Substantia nigra (tissue), 51 donors: ENCODE measurements at places on chromosomes 6 and 20.

DNA sequence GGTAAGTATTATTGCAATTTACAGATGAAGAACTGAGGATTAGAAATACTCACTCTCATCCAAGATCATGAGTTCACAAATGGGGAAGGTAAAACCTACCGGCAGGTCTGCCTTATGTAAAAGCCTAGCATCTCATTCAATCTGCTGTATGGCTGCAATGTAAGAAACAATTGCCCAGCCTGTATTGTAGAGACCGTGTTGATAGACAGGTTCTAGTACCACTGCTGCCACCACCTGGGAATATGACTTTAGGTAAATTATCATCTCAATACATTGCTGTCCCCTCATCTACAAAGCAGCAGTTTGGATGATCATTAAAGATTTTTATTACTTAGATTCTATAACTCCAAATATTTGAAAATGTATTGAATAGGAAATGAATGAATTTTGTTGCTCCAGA, 23.3 kb upstream of the ARHGAP18 start:
- DNase-seq = no peak

DNA sequence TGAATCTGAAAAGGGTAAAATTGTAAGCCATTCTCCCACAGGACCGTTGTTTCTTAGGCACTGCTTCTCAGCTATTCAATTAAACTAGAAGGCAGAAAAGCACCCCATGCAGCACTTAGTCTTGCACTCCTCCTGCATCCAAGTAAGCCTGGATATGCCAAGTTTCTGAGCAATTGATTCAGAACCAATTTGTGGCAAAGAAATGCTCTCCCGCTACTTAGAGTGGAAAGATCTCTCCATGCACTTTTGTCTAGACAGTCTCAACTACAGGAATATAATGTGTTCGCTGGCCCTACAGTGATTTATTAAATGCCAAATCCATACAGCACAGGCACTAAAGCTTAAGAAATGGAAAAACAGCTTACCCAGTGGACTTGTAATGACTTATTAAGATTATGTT, 338.5 kb downstream of the HACE1 start:
- DNase-seq = no peak

GRCh38 chr20:23003881-23004460, 31.1 kb upstream of the SSTR4 start:
- no peak for DNase-seq

DNA sequence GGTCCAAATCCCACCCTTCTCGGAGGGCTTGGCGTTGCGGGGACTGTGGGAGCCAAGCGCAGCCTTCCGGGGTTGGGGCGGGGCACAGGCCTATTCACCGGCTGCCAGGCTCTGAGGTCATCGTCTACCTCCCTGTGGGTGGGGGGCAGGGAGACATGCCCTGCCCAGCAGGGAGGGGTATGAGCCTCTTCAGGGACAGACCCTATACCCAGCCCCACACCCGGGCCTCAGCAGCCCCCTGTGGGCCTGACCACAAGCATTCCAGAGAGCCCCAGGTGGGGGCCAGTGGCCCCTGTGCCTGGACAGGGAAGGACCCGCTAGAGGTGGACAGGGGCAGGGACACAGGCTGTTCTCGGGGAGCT, 11.6 kb downstream of the LAMA5 start:
- no peak for DNase-seq

- no peak for DNase-seq
Observed at GRCh38 chr6:25027221-25027916, 91.6 kb upstream of the RIPOR2 start.

- no peak for DNase-seq
Observed at GRCh38 chr6:30981942-30982772, 1.4 kb upstream of the MUC21 start.

DNA sequence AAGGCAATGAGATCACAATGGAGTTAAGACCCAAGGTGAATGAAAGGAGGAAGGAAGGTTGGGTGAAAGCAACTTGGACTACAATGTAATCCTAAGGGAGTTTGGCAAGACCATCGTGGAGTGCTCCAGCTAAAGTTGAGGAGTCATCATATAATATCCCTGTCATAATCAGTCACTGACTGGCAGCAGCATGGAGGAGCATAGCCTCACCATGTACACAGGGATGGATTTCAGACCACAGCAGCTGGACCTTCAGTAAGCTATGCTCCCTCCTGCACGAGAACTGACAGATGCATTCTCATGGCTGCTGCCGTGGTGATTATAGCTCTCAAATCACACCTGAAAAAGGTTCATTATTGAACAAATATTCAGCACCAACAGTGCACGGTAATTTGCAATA, 43.0 kb downstream of the GOPC start:
- DNase-seq = no peak
